ENCODE measurements at places on chromosomes 12 and 14.
A peak's percentile ranks its signal among the peaks of the same experiment; 100 is the strongest.

- DNase-seq, result no peak
These were observed 181.9 kb downstream of the PRKCH start for GRCh38 chr14:61503167-61503801.

GRCh38 chr14:24679248-24679961, 45.4 kb upstream of the GZMB start:
- DNase-seq, result no peak

DNA sequence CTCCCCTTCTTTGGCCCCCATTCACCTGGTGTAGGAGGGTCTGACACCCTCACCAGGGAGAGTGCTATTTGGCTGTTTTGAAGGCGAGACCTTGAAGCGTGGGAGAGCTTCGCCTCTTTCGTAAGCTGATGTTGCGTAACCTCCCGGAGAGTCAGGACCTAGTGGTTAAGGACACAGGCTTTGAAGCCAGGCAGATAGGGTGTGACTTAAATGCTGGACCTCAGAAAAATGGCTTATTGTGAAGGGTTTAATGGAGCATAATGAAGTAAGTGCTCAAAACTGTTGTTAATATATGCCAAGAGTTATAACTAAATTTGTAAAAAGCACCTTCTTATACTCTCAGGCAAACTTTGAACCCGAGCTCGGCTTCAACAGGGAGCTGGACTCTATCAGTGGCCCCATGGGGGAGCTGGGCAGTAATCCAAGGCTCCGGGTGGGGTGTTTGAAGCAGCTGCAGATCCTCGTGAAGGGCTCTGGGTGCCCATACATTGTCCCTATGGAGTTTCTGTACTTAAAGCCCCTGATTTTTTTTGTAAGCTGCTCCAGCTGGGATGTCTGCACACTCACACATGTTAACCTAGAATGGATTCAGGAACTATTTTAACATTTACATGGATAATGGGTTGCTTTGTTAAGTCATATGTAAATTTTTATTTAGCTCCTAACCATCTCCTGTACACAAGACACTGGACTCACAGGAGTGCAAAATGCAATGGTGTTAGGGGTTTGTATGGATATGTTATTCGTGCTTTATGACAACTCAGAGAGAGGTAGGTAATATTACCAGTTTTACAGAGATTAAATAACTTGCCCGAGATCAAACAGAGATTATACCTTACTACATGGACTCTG, 26.0 kb downstream of the PPFIBP1 start:
- DNase-seq, result peak; percentile 93

DNA sequence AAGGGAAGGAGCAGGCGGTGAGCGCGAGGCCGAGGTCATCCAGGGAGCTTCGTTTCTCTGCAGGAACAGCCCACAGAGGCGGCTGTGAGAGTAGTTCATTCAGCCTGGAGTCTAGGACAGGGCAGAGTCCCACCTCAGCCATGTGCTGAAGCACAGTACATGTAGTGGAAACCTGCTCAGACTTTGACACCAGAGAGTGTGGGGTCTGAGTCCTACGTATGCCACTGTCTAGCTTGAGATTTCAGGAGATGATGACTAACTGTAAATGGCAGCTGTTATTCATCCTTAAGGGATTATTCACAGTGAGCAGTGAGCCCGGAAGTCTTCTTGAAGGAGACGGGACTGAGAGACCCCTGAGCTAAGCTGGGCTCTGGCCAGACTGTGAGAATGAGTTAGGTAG, 938 bp upstream of the SLC6A13 start:
- no peak for DNase-seq

- DNase-seq, result no peak
These were observed 355.6 kb downstream of the DAD1 start for GRCh38 chr14:22233377-22233776.

DNA sequence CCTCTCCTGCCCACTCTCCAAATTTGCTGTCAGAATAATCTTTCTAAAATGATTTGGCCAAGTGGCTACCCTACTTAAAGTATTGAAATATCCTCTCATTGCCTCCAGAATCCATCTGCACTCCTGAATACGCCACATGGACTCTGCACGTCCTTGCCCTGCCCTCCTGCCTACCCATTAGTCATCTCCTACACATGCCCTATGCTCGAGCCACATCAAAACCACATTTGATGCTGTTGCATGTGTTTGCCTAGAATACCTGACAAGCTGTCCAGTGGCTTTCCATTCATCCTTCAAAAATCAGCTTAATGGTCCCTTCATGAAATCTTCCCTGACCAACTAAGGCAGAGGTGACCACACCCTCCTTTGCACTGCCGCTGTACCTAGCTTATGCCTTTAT, 17.0 kb downstream of the VCPKMT start:
- DNase-seq, result no peak

DNA sequence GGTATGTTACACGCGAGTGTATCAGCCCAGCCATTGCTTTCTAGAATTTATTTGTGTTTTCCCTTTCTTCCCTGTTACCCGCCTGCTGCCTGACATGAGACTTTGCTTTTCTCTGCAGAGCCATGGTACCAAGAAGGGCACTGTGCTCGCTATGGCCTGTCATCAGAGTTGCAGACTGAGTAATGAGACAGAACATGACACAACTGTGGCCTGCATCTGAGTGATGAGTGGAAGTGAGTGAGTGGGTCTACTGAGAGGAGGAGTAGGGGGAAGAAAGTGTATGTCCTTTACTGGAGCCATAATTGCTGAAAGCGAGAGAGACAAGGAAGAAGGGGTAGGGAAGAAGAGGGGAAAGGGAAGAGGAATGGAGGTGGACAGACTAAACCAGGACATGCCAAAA, 2.9 kb downstream of the RILPL1 start:
- DNase-seq, result no peak

GRCh38 chr14:75303381-75303789, 24.8 kb downstream of the FOS start:
- DNase-seq, result no peak

GRCh38 chr12:124663206-124663605, 95.8 kb upstream of the NCOR2 start:
- DNase-seq, result no peak
